Activated T-cell treated with anti-CD3 and anti-CD28 coated beads, Interleukin-2, amount 50 U/mL, for 1 hour (primary cell): ENCODE measurements at places on chromosomes 3 and 15.
A peak's percentile ranks its signal among the peaks of the same experiment; 100 is the strongest.

GRCh38 chr3:69330891-69331400 is 54.9 kb downstream of the FRMD4B start:
- no peak for DNase-seq

- no peak for DNase-seq
Measured at GRCh38 chr15:29442532-29442931, 172.9 kb upstream of the NSMCE3 start.

- no peak for DNase-seq
Measured at GRCh38 chr3:127175272-127175671, 17.7 kb upstream of the PRR23E start.

- DNase-seq: no peak
Measured at GRCh38 chr3:9770276-9770812, 597 bp upstream of the CAMK1 start.

GRCh38 chr3:99683465-99683864 is 45.1 kb downstream of the COL8A1 start:
- no peak for DNase-seq

DNA sequence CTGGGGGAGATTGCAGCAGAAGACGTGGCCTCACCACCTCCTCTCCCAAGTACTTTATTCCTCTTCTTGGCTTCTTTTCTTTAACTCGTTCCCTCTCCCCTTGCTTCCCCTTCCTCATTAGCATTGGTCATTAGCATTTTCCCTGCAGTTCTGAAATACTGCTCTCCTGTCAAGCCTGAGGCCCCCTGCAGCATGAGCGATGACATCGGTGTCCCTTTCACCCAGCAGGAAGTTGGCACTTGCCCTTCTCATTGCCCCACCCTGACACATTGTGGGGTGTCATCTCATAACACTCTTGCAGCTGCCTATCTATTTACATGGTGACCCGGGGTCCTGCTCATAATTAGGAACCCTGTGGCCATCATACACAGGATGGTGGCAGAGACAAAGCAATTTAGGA is 167.1 kb downstream of the ARRDC4 start:
- no peak for DNase-seq

DNA sequence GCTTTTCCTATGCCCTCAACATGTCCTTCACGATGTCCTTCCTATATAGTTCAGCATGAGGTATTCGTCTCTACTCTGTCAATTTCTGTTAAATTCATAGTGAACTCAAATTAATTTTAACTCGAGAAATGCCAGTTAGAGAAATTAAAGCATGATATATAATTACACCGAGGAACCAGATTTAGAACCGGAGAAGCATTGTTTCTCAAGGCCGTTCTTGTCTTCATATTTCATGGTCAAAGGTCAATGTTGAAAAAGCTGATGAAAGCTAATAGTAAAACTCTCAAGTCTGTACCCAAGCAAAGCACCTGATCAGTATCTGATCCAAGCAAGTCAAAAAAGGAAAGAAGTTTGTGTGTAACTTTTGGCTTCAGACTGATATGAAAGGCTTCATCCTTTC is 163.8 kb downstream of the ZBTB20 start:
- no peak for DNase-seq

- DNase-seq: no peak
Measured at GRCh38 chr3:150798122-150798618, 35.2 kb upstream of the SIAH2 start.

DNA sequence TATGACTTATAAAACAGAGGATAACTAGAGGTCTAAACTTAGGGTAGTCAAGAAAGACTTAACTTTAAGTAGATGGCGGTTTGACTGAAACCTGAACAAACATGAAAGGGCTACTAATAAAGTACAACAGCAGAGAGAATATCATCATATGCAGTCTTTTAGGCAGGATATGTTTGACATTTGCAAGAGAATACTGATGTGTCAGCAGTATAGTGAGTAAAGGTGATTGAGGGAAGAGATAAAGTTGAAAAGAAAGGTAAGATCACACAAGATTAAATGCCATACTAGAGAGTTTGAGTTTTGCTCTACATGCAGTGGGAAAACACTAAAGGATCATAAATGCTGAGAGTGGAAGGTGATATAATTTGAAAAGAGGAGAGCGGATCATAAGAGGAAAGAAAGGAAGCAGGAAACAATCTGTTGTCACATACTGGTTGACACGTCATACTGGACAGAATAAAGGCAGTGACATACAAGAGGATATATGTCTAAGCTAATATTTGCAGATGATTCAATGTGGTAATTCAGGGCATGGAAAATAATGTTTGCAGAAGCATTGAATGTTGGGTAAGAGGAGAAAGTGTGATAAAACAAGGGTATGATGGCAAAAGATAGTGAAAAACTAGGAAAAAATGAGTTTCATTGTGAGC is 223.0 kb downstream of the EPHA6 start:
- DNase-seq: no peak

GRCh38 chr3:127658234-127658633 is 14.5 kb upstream of the ABTB1 start:
- no peak for DNase-seq

DNA sequence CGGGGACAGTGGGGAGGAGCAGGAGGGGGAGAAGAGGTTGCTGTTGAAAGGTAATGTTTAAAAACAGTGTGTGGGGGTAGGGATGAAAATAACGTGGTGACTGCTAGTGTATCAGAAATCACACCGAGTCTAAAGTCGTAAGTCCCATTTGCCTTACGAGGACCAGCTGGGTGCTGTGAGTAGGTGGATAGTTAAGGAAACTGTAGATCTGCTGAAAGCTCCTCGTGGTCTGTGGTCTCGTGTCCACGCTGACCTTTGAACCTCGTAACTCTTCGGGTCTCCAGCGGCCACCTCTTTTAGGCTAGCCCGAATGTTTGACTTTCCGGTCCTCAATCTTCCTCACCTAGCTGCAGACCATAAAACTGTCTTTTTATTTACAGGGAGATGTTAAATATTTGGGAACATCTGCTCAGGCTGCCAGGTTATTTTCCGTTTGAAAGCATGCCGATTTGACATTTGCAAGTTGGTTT is 29.3 kb upstream of the ST3GAL6 start:
- no peak for DNase-seq

GRCh38 chr15:45454814-45455213 is 67.7 kb downstream of the SLC30A4 start:
- DNase-seq: peak; percentile 69

GRCh38 chr3:127002195-127003174 is 19.6 kb downstream of the PLXNA1 start:
- DNase-seq: no peak

DNA sequence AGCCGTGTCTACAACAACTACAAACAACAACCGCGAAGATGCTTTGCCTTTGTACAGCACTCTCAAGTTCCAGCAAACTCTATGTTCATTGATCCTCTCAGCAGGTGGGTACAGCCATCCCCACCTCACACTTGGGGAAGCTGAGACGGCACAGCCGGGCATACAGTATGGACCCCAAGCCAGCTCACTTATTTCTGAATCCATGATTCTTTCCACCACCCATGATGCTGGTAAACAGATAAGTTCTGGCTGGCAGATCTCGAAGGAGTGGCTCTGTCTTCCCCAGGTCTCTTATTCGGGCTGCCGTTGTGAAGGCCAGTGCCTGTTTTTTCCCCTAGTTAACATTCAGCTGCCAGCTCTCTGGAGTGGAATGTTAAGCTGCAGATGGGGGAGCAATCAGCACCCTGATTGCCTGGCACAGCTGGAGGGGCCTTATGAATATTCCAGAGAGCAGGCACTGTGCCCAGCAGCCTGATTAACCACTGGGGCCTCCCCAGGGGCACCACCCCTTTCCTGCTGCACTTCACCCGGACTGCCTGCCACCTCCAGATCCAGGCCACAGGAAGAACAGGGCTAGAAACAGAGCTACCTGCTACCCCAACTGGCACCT is 73.2 kb downstream of the CORO2B start:
- DNase-seq: no peak

GRCh38 chr3:11140030-11140712 is 14.1 kb upstream of the HRH1 start:
- no peak for DNase-seq

DNA sequence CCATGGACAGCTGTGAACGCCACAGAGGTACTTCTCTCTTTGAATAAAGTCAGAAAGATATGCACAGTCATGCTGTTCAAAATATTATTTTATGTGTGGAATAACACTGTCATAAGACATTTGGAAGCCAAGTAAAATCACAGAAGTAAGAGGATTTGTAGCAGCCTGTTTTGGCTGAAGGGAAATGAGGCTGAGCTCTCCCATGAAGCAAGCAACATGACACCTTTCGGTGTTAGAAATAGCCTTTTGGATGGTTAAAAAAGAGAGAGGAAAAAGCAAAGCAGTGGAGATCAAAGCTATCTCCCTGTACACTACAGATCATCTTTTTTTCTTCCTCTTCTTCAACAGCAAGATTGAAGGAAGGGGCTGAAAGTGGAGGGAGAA is 755.3 kb downstream of the ROBO1 start:
- DNase-seq: no peak

- no peak for DNase-seq
Measured at GRCh38 chr15:38304481-38304880, 51.8 kb downstream of the SPRED1 start.

- DNase-seq: no peak
Measured at GRCh38 chr15:38186507-38186906, 66.1 kb upstream of the SPRED1 start.

DNA sequence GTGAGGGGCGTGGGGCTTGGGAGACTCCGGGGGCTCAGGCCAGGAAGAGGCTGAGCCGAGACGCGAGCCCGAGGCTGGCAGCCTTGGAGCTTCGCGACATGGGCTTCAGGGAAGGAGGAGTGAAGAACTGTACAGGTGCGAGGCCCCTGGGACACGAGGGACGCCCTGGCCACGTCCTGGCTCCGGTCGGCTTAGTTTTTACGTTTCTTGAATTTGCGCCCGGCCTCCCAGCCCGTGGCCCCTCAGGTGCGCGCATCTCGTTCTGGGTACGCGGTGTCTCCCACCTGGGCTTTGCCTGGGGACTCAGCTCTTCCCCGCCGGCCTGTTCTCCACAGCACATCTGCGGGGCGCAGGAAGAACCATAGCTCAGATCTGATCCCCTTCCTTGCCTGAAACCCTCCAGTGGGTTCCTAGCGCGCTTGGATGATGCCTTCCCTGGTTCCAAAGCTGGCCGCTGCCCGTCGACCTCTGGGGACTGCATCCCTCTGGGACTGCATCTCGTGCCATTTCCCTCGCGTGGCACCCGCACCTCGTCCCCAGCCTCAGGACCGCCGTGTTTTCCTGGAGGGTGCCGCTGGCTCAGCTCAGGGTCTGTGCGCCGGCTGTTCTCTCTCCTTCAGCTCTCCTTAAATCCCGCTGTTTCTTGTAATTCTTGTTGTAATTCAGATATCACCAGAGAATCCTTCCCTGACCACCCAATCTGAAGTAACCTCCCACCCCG is 614 bp downstream of the CHCHD6 start:
- DNase-seq: no peak

- DNase-seq: no peak
Measured at GRCh38 chr3:50525191-50525910, 21.9 kb upstream of the CACNA2D2 start.

DNA sequence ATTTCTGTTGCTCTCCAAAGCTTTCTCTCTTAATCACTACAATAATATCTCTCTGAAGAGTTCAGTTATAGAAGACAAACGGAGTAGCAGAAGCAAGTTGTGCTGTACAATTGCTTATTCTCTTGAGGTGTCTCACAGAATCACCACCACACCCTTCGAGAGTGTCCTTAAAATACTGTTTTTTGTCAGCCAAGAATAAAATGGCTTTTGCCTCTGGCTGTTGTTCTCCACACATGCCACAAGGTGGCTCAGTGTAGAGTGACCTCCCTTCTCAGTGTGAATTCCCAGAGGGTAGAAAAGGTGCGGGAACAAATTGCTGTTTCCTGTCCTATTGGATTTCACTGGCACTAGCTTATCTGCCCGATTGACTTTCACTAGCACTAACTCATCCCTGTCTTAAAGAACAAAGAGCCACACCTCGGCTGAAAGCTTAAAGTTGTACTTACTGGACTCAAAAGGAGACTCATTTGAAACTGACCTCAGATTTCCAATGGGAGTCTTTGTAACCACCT is 134.2 kb upstream of the SATB1 start:
- peak; percentile 31 for DNase-seq

GRCh38 chr3:169563775-169564059 is 99.8 kb downstream of the MECOM start:
- no peak for DNase-seq

GRCh38 chr3:118000219-118000618 is 1034.4 kb downstream of the IGSF11 start:
- no peak for DNase-seq

DNA sequence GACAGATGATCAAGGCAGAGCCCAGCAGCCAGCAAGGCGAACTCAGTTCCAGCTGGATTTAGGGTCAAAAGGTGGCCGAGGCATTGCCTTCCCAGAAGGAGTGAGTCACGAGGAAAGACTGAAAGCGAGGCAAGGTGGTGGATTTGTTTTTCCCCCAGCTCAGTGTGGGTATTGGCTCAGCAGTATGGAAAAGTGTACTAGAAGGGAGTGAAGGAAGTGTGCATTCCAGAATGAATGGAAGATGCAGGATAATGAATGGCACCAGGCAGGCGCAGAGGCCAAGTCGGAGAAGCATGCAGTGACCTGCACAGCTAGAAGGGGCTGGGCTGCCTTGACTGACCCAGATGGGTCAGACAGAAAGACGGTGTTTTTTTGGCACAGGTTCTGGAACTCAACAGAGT is 46.3 kb downstream of the FOXP1 start:
- DNase-seq: no peak

DNA sequence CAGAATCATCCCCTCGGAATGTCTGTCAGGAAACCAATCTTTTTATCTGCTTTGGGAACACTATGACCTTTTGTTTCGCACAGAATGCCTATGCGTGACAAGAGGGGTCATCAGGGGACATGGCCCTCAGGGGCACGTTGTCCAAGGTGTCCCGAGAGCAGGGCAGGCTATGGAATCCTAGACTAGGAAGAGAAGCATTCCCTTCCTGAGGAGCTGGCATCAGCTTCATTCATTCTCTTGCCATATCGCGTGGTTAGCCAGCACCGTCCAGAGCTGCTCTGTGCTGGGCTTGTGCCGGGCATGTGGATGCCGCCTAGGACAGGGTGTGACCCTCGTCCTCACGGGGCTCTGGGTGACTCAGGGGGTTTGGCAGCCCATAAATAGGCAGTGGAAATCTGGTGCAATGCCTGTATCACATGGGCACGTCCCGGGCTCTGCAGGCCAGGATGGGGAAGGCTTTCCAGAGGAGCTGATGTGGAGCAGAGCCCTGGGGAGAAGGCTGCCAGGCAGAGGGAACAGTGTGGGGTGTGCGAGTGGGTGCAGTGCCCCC is 117.8 kb downstream of the TMEM266 start:
- DNase-seq: no peak

GRCh38 chr15:85408270-85408746 is 27.9 kb downstream of the AKAP13 start:
- no peak for DNase-seq

GRCh38 chr3:61853912-61854311 is 292.5 kb downstream of the PTPRG start:
- no peak for DNase-seq
